ENCODE measurements at places on chromosomes 5 and 9.

DNA sequence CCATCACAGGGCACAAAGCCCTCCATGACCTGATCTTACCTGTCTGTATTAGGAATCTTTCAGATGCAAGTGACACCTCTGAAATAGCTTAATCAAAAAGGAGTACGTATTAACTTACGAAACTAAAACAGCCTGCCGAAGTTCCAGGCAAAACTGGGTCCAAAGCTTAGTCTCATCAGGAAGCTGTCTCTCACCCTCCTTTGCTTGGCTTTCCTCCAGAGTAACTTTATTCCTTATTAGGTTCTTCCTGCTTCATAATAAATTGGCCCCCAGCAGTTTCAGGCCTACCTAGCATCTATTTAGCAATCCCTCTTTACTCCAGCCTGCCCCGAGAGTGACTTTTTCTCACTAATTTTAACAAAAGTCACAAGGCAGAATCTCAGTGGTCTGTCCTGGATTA, 58.4 kb upstream of the STK32A start:
- no peak for DNase-seq

- no peak for DNase-seq
Measured at GRCh38 chr9:38178237-38178636, 109.2 kb upstream of the SHB start.

GRCh38 chr5:13317654-13318053, 626.8 kb downstream of the DNAH5 start:
- DNase-seq: no peak

DNA sequence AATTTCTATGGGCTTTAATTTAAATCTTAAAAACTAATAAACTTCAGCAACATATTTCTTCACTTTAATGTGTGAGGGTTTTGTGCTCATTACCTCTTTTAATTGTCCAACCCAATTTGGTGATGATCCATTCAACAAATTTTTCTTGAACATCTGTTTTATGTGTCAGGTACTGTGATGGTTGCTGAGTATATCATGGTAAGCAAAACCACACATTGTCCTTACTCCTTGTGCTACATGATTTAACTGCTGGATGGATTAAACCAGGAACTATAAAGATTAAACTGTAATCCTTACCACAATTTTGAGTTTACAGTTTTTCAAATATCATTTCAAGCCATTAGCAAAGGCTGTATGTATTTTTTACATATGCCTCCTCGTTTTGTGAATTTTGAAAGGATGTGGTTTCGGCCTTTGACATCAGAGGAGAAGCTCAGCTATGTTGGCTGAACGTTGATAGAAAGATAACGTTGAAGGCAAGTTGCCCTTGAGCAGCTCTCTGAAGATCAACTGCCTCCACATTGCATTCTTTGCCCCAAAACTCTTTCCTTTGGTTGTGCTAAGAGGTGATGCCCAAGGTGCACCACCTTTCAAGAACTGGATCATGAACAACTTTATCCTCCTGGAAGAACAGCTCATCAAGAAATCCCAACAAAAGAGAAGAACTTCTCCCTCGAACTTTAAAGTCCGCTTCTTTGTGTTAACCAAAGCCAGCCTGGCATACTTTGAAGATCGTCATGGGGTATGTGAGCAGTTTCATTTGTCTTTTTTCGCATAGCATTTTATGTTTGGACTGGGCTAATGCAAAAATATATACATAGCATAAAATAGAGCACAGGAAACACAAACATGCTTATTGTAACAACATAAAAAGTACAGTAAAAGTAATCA, at the start of gene ITK:
Gene ITK, plus strand, starts transcription at position 467 of the 891 bp plus-strand sequence. Its CDS starts 138 bp downstream, at position 605.
- no peak for DNase-seq

DNA sequence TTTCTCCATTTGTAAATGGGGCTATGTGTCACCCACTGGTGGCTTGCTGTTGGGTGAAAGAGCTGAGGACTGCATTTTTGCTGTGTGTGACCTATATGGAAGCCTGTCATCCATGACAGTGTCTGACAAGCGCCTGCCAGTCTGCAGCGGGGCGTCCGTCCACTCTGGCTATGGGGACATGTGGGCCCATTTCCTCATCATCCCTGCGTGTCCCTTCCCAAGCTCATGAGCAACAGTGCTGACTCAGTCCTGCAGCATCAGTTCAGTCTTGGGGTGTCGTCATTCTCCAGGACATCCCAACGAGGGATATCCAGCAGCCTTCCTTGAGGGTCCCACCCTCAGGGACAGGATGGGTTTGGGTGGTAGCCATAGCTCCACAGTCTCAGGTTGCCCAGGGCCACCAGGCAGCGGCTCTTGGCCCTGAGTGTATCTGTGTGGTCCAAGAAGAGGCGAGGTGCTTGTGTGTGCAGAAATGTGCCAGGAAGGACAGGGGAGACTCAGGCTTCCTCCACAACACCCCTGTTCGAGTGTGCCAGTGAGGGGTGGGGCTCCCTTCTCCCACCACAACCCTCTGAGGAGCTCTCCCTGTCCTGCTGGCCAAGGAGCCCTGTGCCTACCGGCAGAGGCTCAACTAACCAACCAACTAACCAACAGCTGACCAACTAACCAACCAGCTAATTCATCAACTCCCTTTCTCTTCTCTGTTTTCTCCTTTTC, 2.1 kb downstream of the FGD3 start:
- no peak for DNase-seq

DNA sequence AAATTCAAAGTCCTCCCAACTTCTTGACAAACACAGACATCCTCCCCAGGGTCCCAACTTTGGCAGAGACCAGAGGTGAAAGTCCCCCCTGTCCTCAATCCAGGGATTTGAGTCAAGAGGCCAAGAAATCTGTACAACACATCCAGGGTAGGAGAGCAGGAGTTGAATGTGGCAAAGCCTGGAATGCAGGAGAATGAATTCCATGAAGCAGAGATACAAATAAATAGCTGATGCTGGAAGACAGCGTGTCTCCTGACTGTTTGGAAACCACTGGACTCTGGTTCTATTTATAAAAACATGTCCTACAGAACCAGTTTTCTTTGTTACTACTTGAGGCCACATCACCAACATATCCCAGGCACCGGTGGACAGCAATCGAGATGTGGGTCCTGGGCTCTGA, 43.7 kb upstream of the SLIT3 start:
- DNase-seq: no peak

- DNase-seq: no peak
Measured at GRCh38 chr5:101783241-101784013, 512.7 kb downstream of the SLCO4C1 start.

DNA sequence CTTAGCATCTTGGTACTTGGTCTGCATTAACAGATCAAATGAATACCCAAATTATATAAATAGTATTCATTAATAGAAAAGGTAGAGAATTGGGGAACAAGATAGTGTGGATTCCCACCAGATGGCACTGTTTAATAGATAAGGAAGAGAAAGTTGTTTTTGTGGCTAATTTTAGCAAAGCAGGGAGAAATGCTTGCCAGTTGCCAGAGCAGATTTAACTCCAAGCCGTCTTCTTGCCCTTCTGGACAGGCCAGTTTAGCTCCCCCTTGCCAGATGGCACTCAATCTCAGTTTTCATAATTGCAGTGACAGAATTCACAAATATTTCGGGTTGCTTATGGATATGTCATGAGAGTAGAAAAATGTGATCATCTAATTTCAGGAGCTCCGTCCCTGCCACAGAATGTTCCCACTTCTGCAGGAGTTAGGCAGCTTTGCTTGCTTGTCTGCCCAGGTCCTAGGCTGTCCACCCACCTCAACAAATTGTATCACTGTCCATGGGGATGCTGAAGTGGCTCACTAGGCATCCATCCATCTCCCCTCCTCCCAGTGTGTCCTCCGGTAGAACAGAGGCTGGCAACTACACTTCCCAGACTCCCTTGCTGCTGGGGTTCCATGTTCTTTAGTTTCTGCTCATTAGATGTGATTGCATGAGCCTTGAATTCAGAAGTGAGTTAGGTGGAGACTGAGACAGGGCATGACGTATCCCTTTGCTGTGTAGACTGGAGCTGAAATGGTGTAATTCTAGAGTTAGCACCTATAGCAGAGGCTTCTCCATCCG, 11.8 kb upstream of the HEXB start:
- peak; percentile 43 for DNase-seq

DNA sequence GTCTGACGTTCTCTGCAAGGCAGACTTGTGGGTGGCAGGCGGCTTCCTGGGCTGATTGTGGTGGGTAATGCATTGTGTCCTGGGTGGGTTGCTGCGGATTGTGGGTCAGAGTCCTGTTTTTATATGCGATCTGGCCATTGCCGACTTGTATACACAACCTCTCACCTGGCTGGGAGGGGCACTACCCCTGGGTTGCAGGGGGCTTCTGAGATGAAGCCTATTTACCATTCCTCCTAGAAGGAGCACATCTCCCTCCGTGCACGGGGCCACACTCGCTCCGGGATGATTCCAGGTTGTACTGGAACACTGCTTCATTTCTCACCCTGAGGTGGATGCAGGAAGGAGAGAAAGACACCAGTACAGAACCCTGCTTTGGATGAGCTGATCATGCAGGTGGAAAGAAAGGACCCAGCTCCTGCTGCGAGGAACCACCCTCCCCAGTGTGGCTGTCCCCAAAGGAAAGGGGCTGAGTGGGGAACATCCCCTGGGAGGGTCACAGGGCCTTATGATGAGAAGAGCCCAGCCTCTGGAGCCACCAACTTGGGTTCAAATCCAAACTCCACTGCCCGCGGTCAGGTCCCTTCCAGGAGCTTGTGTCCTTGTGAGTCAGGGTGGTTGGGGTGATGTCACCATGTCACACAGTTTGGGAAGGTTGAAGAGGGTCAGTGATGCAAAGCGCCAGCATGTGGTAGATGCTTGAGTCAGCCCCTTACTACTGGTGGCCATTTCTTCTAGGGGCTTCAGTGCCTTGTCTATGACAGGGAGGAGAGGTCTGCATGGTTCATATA, 151.8 kb upstream of the COL5A1 start:
- DNase-seq: no peak

- no peak for DNase-seq
Measured at GRCh38 chr9:117815948-117816347, 111.7 kb downstream of the TLR4 start.

- DNase-seq: no peak
Measured at GRCh38 chr9:75438716-75439115, 350.4 kb downstream of the OSTF1 start.

DNA sequence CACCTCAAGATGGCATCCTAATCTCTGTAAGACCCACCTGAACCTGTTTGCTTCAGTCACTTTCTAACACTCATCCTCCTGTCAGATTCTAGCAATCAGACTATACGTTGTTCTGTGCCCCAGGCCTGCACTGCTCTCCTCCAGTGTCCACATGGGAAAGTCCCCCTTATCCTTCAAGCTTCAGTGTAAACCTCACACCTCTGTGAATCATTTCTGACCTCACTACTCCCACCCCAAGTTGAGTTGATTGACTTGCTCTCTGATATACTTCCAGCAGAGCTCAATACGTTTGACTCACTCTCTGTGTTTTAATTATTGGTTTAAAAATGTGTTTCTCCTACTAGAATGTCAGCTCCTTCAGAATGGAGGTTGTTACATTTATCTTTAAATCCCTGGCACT, 240.2 kb downstream of the FBXL17 start:
- DNase-seq: no peak

- DNase-seq: no peak
Measured at GRCh38 chr9:26412446-26412845, 480.2 kb downstream of the CAAP1 start.

DNA sequence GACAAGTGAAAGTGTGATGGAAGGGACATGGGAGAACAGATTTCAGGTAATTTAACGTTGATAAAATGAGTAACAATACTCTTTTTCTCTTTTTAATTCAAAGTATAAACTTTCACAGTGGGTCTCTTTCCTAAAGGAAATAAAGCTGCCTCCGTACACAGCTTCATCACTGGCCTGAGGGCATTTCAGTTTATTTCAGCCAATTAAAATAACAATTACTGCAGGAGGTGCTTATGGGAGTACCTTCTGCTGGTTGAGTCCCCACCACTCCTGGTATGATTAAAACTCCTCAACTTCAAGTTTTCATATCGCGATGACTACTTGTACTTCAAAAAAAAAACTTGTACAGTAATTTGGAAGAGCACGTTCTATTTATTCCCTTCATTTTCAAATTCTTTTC, 1845.9 kb downstream of the MAT2B start:
- DNase-seq: no peak

- DNase-seq: no peak
Measured at GRCh38 chr9:21381448-21382339, 3.5 kb downstream of the IFNA2 start.
